Inflammatory macrophage treated with lipopolysaccharide for 1 hour (primary cell): ENCODE measurements at places on chromosomes 2 and 18.

GRCh38 chr18:13797157-13797611, 26.8 kb upstream of the MC5R start:
- no peak for DNase-seq

DNA sequence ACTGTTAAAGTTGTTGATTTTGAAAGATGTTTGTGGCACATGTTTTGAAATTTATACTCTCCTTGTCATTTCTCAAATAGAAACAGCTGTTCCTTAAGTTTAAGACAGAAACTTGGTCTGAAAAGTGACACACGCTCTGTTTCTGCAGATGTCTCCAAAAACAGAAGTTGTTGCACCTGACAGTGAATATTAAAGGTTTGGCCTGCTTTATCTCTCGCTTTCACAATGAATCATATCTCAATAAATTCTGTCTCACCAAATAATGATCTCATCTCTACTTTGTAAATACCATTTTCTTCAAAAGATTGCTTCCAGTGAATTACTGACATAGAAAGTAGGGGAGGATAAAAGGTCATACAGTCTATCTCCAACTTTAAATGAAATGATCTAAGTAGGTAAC, 294.9 kb upstream of the SYT4 start:
- no peak for DNase-seq

DNA sequence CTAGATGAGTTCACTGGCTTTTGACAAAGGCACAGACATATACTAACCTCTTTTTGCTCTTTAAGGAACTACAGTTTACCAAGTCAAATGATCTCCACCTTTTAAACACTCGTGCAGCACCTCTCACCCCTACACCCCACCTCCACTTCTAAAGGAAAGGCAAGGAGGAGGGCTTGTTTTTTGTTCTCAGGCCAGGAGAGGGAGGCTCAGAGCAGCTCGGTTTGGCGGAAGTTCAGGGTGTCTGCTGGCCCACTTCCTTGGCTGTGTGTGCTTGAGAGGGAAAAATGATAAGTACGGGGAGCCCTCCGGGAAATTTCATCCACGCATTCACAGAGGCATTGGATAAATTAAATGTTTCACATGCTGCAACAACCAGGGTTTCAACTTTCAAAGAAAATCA, 667.9 kb downstream of the BCL11A start:
- no peak for DNase-seq

GRCh38 chr2:31319406-31320175, 85.6 kb downstream of the EHD3 start:
- DNase-seq, result peak; percentile 77

- DNase-seq, result no peak
Measured at GRCh38 chr2:143823296-143823695, 694.1 kb downstream of the ARHGAP15 start.

DNA sequence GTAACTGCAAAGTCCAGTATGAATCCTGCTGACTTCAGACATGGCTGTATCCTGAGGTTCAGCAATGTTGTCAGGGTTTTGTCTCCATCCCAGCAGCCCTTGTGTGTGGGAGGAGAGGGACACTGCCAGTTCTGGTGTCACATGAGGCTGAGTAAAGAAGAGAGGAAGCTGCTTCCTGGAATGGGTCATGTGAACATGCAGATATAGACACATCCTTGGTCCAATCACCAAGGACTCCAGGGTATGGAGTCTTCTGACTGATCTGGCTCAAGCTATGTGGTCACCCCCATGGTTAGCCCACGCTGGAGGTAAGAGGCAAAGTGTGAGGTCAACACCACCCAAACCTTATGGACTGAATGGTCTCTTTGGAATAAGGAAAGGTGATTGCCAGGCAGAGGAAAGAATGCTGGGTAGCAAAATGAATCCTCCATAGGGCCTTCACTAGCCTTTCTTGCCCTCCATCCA, 134.4 kb upstream of the SLC1A4 start:
- peak; percentile 100 for DNase-seq

DNA sequence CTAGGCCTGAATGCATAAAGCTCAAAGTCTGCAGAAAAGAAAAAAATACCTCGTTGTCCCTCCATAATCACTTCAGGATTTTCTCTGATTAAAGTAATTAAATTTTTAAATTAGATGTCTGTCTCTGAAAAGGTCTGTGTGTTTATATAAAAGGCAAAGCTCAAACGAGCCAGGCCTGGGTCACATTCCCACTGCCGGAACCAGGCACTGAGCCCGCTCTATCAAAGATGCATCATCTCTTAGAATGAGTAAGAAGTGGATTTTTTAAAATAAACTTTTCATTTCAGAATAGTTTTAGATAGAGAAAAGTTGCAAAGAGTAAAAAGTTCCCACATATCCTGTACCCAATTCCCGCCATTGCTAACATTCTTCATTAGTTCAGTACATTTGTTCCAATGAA, 202.1 kb upstream of the KYNU start:
- DNase-seq, result no peak

- DNase-seq, result no peak
Measured at GRCh38 chr2:238947243-238947760, 99.4 kb downstream of the TWIST2 start.
